Fibroblast of villous mesenchyme (primary cell): ENCODE measurements at places on chromosomes 2 and 18.

GRCh38 chr18:42530276-42530675 is 575.2 kb downstream of the PIK3C3 start:
- no peak for DNase-seq

- DNase-seq, result no peak
Measured at GRCh38 chr18:3132700-3133099, 87.1 kb downstream of the MYOM1 start.

- DNase-seq, result no peak
Measured at GRCh38 chr2:21104030-21104660, 19.6 kb upstream of the TDRD15 start.

DNA sequence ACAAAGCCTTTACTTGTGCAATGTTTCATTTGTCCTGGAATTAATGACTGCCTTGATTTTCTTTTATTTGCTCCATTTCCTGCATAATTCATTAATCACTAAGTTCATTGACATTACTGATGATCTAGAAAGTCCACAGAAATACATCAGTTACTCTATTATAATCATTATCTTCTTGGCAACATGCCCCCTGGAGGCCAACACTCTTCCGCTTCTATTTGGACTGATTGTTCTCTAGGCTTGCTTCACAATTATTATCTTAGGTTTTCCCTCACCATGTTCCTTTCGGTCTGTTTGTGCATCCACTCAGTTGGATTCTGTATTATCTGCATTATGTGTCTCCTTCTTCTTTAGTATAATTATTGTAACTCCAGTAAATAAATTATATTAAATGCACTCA is 461.0 kb upstream of the CDH2 start:
- no peak for DNase-seq

GRCh38 chr2:222284466-222284865 is 14.3 kb downstream of the PAX3 start:
- no peak for DNase-seq

DNA sequence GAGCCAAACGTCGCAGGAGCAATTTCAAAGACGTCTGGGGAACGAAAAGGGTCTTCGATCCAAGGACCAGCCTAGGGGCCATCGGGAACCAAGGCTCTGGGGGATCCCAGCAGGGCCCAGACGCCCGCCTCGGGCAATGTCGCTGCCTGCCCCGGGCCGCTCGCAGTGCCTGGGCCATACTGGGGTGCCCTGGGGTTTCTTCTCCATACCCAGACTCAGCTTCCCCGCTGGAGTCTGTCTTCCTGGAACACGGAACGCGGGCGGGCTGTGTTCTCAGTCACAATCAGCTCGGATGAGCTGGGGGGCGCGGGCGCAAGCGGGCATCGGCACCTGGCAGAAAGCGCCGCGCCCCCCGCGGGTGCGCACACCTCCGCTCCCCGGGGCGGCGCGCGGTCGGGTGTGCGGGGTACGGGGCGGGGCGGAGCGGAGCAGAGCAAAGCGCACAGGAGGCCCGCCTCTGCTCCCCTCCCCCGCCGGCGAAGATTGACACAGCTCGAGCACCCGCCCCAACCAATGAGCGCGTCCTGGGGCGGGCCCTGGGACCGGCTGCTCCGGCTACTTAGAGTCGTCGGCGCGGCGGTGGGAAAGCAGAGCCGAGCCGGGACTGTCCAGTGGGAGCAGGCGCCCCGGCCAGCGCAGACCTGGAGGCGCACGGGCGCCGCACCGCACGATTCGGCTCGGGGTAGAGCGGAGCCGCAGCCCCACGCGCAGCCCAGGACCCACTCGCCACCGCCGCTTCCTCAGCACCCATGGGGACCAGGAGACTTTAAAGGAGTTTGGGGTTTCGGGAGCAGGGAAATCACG is at the start of gene LRATD1:
Gene LRATD1 (plus strand): TSS at position 585 of the 804 bp plus-strand sequence. CDS start 1,263 bp downstream, outside the sequence.
- DNase-seq, result peak; percentile 48

GRCh38 chr18:10138719-10139118 is 224.9 kb downstream of the VAPA start:
- no peak for DNase-seq

DNA sequence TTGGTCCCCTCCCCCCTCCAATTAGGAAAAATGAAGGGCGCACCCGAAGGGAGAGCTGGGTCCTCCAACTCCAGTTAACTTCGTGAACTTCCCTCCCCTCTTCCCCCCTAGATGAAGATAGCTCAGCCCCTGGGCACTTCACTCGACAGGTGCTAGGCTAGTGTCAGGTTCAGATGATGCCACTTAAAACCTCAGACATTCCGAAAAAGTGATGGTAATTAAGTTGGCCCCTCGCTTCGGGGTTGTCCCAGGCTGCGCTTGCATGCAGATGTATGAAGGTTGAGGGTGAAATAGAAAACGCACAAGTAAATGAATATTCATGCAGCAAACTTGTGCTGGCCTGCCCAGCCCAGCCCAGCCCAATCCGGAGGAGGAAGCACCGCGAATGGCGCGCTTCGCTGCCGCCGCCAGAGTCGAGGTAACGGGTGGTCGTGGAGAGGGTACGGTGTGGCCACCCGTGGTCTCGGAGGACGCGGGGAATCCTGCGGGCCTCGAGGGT is 3.0 kb upstream of the GBX2 start:
- DNase-seq, result no peak

DNA sequence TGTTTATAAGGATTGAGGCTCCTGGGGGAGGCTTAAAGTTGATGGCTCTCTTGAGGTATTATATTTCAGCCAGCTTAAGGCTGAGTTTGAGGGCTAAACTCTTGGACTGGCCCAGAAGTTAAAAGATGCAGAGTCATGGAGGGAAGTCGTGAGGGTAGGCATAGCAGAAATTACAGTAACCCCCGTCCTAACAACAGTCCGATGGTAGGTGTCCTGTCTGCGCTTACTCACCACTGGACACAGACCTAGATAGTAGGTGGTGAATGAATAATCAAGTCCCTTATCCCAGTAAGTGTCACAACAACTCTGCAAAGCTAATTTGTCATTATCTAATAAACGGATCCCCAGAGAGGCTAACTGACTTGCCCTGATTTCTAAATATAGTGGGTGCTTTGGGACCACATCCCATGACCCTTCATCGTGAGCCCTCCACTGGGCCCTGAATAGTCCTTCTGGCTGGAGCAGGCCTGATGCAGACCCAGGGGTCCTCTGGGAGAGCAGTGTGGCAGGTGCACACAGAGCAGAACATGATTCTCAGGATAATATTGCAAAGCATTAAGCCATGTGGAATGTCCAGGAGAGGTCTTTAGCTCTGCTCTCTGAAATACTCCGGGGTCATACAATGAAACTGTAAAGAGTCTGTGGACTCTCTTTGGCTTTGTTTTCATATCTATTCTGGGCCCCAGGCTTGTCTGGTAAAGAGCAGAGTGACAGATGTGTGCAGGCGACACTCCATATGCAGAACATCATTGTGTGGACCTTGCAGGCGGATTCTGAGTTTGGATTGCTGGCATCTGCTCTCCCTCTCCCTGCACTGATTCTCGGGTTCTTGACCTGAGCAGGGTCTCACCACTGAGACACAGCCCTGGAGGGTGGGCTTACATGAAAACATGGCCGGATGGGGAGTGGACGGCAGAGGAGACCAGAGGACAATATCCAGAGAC is 98.1 kb downstream of the RNF144A start:
- DNase-seq, result no peak

- DNase-seq, result no peak
Measured at GRCh38 chr2:124339709-124340108, 314.6 kb downstream of the CNTNAP5 start.

- DNase-seq, result no peak
Measured at GRCh38 chr18:76764291-76764901, 58.0 kb upstream of the ZNF236 start.

GRCh38 chr2:207600231-207600630 is 25.0 kb downstream of the METTL21A start:
- no peak for DNase-seq

DNA sequence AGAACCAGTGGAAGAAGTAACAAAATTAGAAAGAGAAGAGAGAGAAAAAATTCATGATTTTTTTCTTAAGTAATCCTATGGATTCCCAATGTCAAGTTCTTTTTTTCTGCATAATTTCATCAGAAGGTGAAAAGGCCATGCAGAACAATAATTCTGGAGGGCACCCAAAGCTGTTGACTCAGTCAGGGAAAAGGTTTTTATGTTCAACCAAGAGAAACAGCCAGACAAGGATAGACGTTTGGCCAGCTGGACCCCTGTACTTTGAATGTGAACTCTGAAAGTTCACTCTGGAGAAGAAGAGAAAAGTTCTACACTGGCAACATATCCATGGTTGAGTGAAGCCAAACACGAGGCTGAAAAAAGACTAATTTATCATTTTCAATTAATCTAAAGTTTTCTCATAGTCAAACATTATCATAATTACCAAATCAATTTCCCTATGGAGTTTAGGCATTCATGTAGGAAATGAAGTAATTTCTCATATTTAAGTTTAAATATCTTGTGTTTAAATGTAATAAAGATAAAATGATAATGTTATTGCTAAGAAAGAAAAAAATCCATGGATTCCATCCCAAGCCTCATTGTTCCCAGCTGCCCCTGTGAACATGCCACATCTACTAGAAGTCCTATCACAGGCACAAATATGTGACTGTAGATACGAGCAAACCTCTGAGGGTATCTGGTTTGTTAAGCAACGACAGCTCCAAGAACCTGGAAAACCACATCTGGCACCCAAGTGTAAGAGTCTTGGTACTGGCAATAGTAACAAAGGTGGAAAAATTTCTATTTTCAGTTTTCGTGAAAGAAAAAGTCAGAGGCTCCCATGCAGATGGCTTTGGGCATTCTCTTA is 742.7 kb upstream of the ACVR2A start:
- DNase-seq, result no peak

DNA sequence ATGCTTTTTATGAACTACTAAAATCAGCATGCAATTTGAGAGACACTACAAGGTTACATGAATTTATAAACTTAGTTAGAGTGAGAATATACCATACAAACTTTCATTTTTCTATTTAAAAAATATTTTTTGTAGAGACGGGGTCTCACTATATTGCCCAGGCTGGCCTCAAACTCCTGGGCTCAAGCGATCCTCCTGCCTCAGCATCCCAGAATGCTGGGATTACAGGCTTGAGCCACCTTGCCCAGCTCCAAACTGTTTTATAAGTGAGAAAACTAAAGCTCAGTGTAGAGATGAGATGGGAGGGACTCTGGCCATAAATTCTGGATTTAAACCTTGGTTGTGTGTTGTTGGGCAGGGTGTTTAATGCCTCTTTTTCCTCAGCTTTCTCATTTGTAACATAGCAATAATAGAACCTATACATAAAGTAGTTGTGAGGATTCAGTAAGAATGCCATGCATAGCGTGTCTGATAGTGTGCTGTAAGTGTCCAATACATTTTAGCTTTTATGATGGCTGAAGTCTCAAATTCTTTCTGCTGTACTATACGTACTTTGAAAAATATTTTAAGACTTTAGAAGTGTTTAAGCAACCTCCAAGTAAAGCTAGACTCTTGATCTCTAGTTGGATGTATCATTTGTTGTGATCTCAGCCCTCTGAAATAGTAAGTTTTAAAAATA is 9.7 kb downstream of the CAB39 start:
- DNase-seq, result peak; percentile 14
